Endodermal cell (in vitro differentiated cells): ENCODE measurements at places on chromosomes 16 and 17.

DNA sequence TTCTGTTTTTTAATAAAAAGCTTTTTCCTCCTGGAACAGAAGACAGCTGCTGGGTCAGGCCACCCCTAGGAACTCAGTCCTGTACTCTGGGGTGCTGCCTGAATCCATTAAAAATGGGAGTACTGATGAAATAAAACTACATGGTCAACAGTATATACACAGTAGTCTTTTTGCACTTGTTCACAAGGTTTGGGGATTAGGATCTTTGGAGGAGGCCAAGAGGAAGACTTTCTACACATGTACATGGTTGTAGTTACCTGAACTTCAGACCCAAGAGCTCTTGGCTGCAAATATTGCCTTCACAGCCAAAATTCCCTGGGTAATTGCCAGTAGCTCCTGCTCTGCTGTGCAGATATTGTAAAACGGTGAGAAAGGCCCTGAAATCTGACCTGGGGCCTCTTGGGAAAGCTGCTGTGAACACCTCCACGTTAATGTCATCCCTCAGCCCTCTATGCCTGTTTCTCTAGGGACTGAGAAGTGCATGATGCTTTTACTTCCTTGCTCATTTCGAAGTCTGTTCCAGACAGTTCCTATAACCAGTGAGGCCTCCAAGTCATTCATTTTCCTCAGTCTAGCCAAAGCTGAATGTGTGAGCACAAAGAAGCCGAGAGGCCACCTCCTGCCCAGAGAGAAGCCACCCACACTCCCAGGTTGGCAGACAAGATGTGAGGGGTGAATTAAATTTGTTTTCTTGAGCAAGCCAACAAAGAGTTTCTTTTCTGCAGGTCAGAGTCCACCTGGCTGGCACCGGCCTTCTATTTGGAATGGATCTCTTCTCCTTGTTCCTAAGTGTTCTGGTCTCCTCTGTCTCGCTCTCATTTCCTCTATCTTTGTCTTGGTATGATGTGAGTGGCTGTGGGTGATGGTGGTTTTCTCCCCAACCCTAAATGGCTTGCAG, 15.9 kb downstream of the ANKRD40 start:
- DNase-seq, result no peak

DNA sequence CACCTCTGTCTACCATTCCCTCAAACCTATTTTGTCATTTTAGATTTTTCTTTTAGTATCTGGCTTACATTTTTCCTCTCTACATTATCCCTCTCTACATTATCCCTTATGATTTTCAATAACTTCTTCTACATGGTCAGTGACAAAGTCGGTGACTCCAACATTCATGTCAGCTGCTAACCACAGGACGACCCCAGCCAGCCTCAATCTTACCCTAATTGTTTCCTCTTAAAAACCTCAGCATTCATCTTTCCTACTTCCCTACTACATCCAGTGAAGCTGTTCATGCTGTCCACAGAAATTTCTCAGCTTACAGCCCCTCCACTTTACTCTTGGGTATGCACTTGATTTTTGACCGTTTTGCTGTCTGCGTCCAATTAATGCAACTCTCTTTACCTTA, 8.3 kb downstream of the MYH10 start:
- DNase-seq, result no peak

- no peak for DNase-seq
Observed at GRCh38 chr16:54006693-54007092, 279.9 kb downstream of the IRX3 start.

- DNase-seq, result no peak
Observed at GRCh38 chr17:67993998-67994361, 2.3 kb downstream of the C17orf58 start.

- DNase-seq, result no peak
Observed at GRCh38 chr16:68257251-68257905, 6.9 kb upstream of the SLC7A6 start.

DNA sequence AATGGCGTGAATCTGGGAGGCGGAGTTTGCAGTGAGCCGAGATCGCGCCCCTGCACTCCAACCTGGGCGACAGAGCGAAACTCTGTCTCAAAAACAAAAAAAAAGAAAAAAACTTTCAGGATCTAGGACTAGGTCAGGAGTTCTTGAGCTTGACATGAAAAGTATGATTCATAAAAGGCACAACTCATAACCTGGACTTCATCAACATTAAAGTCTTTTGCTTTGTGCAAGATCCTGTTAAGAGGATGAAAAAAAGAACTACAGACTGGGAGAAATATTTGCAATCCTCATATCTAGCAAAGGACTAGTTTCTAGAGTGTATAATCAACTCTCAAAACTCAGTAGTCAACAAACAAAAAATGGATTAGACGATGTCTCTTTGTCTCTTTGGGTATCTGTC, 40.0 kb downstream of the TBC1D16 start:
- no peak for DNase-seq

DNA sequence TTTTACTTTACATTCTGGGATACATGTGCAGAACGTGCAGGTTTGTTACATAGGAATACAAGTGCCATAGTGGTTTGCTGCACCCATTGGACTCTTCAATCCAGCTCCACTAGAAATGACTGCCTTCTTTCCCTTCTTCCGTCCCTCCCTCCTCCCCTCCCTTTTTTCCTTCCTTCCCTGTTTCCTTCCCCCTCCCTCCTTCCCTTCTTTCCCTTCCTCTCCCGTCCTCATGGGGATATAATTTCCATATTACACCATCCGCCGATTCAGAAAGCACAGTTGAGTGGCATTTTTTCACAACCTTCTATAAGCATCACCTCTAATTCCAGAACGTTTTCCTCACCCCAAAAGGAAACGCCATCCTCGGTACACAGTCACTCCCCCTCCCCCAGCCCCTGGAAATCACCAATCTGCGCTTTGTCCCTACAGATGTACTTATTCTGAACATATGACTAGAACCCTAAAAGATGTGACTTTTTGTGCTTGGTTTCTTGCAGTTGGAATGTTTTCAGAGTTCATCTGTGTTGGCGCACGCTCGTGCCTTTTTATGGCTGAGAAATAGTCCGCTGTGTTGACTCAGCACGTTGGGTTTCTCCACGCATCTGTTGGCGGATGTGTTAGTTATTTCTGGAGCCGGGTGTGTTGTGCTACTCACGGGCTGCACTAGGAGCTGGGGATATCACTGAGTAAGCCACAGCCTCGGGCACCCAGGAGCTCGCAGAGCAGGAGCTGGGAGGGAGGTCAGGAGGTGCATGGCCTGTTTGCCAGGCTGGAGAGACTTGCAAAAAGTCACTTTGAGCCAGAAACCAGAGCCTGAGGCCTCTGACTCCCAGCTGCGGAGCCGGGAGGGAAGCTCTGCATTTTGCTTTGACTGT, 336.4 kb downstream of the SEC14L1 start:
- DNase-seq, result no peak

DNA sequence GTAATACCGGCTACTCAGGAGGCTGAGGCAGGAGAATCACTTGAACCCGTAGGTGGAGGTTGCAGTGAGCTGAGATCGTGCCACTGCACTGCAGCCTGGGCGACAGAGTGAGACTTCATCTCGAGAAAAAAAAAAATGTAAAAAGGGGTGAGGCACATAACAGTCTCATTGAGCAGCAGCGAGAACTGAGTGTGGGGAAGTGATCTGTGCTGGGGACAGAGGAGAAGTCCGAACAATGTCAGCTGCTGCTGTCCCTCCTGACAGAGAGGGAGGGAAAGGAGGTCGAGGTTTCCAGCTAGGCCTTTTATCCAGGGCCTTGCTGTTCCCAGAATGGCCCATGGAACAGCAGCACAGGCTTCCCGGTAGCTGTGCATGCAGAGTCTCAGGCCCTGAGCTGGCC, 14.0 kb downstream of the C16orf74 start:
- no peak for DNase-seq

DNA sequence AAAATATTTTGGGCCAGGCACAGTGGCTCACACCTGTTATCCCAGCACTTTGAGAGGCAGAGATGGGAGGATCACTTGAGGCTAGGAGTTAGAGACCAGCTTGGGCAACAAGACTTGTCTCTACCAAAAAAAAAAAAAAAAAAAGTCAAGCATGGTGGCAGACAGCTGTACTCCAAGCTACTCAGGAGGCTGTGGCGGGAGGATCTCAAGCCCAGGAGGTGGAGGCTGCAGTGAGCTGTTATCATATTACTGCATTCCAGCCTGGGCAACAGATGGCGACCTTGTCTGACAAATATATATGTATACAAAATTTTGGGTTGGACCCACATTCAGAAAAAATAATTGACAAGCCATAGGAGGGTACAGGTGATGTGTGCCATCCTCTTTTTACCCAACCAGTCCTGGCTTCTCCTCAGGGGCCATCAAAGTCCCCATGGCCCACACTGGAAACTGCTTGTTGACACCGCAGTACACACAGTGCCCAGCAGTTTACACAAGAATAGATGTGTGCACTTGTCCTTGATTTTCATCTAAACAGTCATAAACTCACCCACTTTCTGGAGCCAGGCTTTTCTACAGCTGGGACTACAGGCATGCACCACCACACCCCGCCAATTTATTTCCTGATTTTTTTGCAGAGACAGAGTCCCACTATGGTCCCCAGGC, 1.7 kb downstream of the CES2 start:
- no peak for DNase-seq

- no peak for DNase-seq
Observed at GRCh38 chr16:77009453-77009852, 181.5 kb upstream of the MON1B start.

GRCh38 chr16:65689726-65690125, 567.9 kb upstream of the CDH11 start:
- DNase-seq, result no peak

- no peak for DNase-seq
Observed at GRCh38 chr16:27624154-27625049, 74.5 kb downstream of the KATNIP start.

DNA sequence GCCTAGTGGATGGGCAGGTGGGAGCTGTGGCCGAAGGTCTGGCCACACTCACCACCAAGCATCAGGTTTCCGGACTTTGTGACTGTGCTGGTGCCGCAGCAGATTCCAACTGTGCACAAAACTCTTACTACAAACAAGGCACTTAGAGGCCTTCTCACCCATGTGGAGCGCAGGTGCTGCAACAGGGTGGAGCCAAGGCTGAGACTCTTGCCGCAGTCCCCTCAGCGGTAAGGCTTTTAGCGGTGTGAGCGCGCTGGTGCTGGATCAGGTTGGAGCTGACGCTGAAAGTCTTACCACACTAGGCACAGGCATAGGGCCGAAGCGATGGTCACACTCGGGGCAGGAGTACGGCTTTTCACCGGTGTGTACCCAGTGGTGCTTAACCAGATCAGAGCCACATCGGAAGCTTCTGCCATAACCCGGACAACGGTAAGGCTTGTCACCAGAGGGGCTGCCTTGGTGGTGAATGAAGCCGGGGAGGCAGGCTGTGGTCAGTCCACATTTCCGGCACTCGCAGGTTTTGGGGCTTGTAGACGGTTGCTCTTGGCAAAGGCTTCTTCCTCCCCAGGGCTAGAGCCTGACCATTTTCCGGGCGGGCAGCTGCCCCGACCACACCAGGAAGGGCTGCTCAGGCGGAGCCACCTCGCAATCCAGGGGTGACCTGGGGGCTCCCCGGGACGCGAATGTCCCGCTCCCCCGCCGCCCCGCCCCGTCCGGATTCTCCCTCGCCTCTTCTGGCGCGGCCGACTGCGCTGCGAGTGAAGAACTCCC, 1.0 kb upstream of the ARMC5 start:
- peak; percentile 87 for DNase-seq

GRCh38 chr17:79109584-79109983, 35.0 kb downstream of the ENGASE start:
- DNase-seq, result peak; percentile 85

GRCh38 chr17:44087319-44087718, 16.8 kb downstream of the G6PC3 start:
- peak; percentile 77 for DNase-seq

DNA sequence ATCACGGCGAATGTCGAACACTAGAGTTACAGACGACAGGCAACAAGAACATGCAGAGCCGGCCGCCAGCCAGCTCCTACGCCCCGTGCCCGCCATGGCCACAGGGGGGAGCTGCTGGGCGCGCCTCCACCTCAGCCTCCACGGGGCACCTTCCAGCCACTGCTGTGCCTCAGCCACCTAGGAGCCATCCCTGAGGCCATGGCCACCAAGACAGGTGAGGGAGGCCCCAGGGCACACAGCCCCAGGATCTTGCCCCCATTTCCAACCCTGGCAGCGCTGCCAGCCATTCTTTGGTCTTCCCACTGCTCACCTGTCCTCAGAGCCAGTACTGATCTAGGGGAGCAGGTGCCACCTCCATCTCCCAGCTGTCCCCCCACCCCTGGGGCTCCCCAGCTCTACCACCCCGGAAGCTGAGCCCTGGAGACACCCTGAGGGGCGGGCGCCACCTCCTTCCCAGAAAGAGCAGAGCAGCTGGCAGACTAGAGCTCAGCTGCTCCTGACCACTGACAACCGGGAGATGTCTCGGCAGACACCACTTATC, 11.8 kb downstream of the GNPTG start:
- peak; percentile 93 for DNase-seq

DNA sequence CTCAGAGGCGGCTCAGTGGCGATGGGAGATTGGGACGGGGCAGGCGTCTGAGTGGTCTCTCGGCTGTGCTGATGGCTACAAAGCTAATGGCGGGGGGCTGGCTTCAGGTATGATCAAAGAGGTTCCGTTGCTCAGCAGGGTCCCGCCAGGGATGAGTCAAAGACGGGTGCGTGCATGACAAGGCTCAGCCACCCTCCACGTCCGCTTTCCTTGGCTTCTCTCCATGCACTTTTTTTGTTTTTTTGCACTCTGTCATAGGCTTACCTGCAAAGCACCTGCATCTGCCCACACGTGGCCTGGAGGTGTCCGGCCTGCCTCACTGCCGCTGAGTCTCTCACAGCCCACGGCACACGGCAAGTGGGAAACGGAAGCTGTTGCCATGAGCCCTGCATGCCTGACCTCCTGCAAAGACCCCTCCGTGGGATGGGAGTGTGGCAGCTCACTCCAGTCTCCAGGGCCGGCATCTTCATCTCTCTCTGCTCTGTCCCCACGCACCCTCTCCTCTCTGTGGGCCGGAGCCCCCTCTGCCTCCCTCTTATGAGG, 85.5 kb upstream of the ZNF469 start:
- DNase-seq, result no peak

DNA sequence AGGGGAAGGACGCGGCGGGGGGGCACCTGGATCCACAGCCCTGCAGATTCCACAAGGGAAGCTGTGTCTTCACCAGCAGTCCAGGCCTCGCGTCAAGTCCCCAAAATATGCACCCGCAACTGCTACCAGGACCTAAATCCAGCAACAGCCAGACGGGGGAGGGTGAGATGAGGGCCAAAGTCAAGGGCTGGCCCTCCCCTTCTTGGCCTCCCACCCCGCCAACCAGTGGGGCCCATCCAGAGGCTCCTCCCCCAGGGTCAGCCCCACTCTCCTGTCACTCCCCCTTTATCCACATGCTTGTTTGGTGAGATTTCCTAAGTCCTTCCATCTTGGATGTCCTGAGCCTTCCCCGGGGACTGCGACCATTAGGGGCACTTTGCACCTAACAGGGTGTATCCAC, 138.7 kb downstream of the ENGASE start:
- DNase-seq, result peak; percentile 76

- no peak for DNase-seq
Observed at GRCh38 chr17:44887971-44888954, 11.0 kb downstream of the EFTUD2 start.

GRCh38 chr17:13793951-13794350, 192.2 kb upstream of the HS3ST3A1 start:
- DNase-seq, result no peak

GRCh38 chr17:28515518-28515917, 9.4 kb downstream of the FOXN1 start:
- no peak for DNase-seq

- no peak for DNase-seq
Observed at GRCh38 chr17:48575066-48575582, 3.0 kb downstream of the HOXB4 start.
